ENCODE measurements at places on chromosomes 6 and 20.
A peak's percentile ranks its signal among the peaks of the same experiment; 100 is the strongest.

- DNase-seq, result peak; percentile 13
These were observed 26.5 kb downstream of the COL11A2 start for GRCh38 chr6:33165581-33166258.

DNA sequence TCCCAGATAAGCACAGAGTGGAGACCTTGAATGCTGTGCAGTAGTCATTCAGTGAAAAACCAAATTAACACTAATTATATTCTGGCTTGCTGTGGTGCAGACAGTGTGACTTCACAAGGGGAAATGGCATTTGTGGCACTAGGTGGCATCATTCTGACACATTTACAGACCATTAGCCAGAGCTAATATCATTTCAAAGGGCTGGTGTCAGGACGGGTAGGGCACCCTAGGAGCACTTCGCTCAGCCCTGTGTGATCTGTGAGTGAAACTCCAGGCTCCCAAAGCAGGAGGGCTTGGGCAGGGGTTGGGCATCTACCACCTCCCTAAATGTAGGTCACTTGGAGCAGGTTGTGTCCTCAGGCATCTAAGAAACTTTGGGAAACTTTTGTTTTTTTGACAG lies 555.8 kb downstream of the PKHD1 start:
- DNase-seq, result no peak

DNA sequence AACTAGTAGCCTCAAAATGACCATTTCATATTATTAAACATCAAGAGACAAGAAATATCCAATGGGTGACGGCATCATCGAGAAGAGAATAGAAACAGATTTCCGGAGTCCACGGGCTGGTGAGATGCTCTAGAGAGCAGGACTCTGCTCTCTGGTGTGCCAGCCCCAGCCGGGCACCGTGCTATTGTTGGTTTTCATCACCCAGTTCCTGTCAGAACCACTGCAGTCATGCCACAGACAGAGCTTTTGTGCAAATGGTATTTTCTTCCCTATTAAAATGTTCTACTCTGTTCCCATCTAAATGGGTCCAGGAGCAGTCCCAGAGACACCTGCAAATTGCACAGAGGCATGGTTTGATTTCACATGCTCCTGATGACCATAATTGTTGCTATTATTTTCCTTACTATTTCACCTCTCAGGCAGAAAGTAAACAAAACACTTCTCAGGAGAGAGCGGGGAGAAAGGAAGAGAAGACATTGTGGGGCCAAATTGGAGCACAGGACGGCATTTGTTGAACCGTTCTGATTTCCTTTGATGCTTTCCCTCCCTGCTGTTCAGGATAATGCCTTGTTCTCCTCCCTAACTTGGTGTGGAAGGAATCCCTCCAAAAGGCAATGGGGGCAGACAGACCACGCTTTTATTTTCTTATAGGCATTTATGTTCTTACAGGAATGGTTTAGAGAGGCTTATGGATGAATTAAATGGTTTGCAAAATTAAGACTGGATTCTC lies 11.4 kb upstream of the RAMACL start:
- DNase-seq, result no peak

DNA sequence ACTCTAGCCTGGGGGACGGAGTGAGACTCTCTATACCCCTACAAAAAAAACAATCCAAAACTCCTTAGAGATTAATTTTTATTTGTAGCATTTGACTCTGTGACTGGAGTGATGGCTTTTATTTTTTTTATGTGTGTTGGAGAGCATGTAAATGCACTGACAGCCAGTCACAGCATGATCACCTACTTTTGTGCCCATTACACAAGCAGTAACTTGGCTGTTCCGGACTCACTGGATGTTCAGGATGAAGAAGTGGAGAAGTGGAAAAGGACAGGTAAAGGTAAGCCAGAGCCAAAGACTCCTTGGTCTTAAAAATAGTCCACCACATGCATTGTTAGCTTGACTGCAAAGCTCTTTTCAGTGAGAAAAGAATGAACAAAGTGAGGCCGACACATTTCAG lies 222.6 kb downstream of the FOXC1 start:
- no peak for DNase-seq

GRCh38 chr6:168120390-168121302 lies 41.6 kb upstream of the FRMD1 start:
- peak; percentile 9 for DNase-seq

DNA sequence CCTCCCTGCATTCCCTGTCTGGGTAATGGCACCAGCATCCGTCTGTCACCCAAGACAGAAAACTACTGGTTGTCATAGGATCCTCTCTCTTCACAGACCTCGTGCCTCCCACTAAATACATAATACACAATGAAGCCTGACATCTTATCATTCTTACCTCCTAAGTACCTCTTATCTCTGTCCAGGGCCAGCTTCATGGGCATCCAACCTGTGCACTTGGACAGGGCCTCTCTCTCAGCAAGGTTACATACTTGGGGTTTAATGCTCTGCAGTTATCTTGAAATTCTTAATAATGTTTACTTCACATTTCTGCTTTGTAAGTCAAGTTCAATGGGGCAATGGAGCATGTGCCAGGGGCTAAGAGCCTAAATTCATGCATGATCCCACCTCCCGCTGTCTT lies 30.8 kb upstream of the KLHL31 start:
- no peak for DNase-seq

- DNase-seq, result no peak
These were observed 283.0 kb downstream of the HTR1B start for GRCh38 chr6:77180326-77180725.

- no peak for DNase-seq
These were observed 121.4 kb downstream of the UNC5CL start for GRCh38 chr6:40917603-40918002.

DNA sequence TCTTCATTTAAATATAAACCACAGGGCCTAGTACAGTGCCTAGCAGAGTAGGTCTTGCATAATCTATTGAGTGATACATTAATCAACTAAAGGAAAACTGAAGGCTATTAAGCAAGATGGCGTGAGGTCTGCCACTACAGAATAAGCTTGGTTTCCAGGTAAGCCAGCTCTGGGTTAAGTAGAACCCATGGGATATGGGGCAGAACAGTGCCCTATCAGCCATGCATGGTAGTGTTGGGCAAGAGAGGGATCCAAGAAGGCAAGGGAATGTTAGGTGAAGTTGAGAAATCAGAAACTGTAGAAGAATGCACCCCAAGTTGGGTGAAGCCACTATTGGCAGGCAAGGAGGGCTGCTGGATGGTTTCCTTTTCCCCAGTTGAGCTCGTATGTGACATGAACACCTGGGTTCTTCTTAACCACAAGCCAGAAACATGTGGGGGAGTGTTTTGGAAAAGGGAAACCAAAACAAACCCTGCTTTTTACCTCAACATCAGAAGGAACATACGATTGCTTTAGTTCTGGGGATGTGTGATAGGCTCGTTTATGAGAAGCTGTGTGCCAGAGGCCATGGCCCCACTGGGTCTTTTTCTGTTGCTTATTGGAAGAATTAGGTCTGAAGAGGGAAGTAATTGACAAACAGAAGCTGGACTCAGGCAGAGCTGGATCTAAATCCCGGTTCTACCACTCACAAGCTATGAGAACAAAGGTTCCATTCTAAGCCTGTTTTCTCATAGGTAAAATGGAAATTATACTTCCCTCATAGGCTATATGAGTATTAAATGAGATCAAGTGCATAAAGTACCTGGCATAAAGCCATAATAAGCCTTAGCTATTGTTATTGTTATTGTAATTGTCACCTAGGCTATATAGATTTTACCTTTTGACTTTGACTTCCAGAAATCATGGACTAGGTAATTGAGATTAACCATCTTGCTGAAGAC lies 33.5 kb downstream of the NEDD9 start:
- DNase-seq, result no peak

DNA sequence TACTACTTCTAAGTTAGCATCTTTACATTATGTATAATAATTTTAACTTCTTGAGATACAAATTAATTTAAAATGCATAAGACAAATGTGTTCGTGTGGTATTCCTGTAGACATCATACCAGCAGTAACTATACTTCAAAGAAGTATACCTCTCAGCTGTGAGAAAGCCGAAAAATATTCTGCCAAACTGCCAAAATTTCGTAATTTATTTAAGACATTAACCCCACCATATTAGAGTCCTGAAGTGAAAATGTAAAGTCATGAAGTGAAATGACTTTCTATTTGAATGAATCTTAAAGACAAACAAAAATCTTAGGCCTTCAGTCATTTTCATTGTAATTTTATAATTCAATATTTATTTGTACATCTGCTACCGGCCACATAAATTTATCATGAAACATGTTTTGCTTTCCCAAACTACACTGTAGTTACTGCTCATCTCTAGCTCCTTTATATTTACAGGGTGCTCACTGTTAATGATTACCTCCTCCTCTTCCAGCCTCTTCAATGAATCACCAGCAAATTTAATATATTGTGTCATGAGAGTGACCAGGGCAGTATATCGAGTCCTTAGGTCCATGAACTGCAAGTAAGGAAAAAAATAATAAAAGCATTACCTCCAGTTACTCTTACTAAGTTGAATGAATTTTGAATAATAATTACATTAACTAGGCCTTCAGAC lies 18.5 kb downstream of the DST start:
- DNase-seq, result no peak

DNA sequence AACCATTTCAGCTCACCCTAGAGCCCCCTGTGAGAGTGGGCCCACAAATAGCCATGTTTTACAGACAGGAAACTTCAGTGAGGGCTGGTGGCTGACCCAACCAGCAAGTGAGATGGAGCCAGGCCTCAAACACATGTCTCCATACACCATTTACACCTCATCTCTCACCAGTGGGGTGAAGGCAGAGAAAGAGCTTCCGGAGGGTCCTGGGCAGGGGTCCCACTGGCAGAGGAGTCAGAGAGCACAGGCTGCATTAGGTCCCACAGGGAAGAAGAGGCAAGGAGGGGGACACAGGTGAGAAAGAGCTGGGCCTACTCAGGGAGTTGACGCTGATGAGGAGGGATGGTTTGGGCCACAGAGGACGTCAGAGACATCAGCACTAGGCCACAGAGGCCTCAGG lies 172.6 kb downstream of the VEGFA start:
- DNase-seq, result no peak

GRCh38 chr6:52644253-52644652 lies 26.7 kb upstream of the TMEM14A start:
- no peak for DNase-seq

Data from 8988T (cell line).